HFFc6 (cell line): ENCODE measurements at places on chromosomes 7 and 10.
A peak's percentile ranks its signal among the peaks of the same experiment; 100 is the strongest.

DNA sequence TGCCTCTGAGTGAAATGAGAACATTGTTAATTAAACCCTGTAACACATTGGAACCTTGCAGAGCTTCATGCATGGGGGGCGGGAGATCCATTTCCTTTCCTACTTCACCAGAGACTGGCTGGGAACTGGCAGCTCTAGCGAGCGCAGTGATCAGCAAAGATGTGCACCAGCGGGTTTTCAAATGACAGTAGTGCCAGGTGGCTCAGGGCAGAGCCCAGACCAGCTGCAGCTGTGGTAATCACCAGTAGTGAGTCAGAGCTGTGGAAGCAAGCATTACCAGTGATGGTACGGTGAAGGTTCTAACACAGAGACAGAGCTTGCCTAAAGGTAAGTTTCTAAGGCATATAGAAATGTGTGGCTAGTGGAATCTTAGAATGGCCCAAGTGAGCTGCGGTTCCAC, 1009.7 kb upstream of the CELF2 start:
- DNase-seq, result no peak
- 0 out of 2 replicates have a peak, but pooled peaks cover 8% of the 10 kb centered on the region for H3K36me3 ChIP-seq
- no peak overlapping the region for H3K4me3 ChIP-seq
- H3K4me1 ChIP-seq, result no peaks in the 10 kb centered on the region

- H3K4me1 ChIP-seq, result peaks cover 60% of the 10 kb centered on the region
- peak overlapping the region; percentile 67 for H3K27ac ChIP-seq
- no peak for DNase-seq
- peaks cover 20% of the 10 kb centered on the region for H3K36me3 ChIP-seq
- H3K27me3 ChIP-seq, result peaks cover 3% of the 10 kb centered on the region
Measured at GRCh38 chr7:48096273-48096672, 7.2 kb downstream of the UPP1 start.

DNA sequence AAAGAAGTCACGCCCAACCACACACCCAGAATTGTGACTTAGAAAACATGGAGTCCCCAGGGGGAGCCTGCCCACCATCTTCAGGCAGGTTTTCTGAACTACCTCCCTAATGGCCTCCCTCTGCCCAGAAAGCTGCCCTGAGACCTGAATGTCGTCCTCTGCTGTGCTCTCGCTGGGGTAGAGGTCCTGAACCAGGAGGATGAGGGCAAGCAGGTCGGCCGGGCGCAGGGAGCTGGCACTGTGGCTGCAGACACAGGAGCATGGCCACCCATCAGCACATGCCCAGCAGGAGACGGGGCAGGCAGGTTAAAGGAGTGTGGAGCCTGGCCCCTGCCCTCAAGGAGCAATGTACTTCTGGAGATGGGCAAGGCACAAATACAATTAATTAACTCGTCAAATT, 15.4 kb upstream of the PYROXD2 start:
- DNase-seq, result no peak
- peaks cover 10% of the 10 kb centered on the region for H3K4me1 ChIP-seq
- no peak overlapping the region for H3K4me3 ChIP-seq

GRCh38 chr10:47065903-47066302, 154.7 kb downstream of the PTPN20 start:
- peaks cover 39% of the 10 kb centered on the region for H3K27me3 ChIP-seq
- H3K36me3 ChIP-seq, result no peaks in the 10 kb centered on the region
- peaks cover 11% of the 10 kb centered on the region for H3K4me1 ChIP-seq
- DNase-seq, result no peak
- no peak overlapping the region for H3K27ac ChIP-seq

GRCh38 chr10:28849309-28849708, 172.0 kb downstream of the BAMBI start:
- no peaks in the 10 kb centered on the region for H3K4me1 ChIP-seq
- H3K27me3 ChIP-seq, result peaks cover 33% of the 10 kb centered on the region
- H3K36me3 ChIP-seq, result no peaks in the 10 kb centered on the region; the same call in 1 of the 2 replicates
- H3K4me3 ChIP-seq, result no peak overlapping the region
- H3K27ac ChIP-seq, result no peak overlapping the region

GRCh38 chr10:110419265-110419664, 78.4 kb upstream of the DUSP5 start:
- H3K36me3 ChIP-seq, result no peaks in the 10 kb centered on the region
- H3K27ac ChIP-seq, result peak overlapping the region; percentile 90
- H3K4me1 ChIP-seq, result peaks cover 65% of the 10 kb centered on the region
- no peaks in the 10 kb centered on the region; the same call in 1 of the 2 replicates for H3K27me3 ChIP-seq
- H3K4me3 ChIP-seq, result no peak overlapping the region

- no peak for DNase-seq
- H3K36me3 ChIP-seq, result peaks cover 5% of the 10 kb centered on the region
- no peaks in the 10 kb centered on the region; the same call in none of the 2 replicates for H3K27me3 ChIP-seq
- no peak overlapping the region for H3K27ac ChIP-seq
- no peak overlapping the region for H3K4me3 ChIP-seq
- H3K4me1 ChIP-seq, result no peaks in the 10 kb centered on the region
Measured at GRCh38 chr7:3866277-3866676, 565.2 kb downstream of the SDK1 start.

DNA sequence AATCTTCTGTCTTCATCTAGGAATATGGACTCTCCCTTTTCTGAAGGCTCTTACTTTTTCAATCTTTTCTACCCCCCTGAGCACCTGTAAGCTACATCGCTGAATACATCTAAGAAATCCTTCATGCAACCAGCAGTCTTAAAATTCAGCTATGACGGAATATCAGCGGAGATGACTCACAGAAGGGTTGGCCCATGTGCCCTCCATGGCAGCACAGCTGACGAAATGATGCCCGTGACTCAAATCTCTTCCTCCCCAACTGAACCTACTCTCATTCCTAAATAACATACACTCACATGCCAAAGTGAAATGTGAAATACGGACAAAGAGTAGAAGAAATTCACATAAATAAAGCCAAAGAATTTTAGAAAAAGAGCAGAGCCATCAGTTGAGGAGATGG, 30.3 kb upstream of the NCAPG2 start:
- no peak overlapping the region for H3K27ac ChIP-seq
- no peak overlapping the region for H3K4me3 ChIP-seq
- peaks cover 2% of the 10 kb centered on the region for H3K27me3 ChIP-seq
- H3K36me3 ChIP-seq, result peaks cover 43% of the 10 kb centered on the region

DNA sequence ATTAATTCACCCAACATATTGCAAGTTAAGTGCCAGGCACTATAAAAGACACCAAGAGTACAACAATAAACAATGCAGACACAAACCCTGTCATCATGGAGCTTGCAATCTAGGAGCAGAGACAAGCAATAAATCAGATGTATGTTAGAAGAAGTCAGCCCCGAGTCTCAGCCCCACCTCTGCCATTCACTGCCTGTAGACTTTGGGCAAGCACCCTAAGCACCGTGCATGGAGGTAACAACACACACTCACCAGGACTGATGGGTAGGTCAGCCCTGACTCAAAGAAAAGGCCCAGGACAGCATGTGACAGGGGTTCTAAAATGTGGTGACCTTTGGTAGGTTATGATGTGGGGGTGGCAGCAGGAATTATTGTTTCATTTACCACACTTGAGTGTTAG, 49.3 kb upstream of the PLEKHA1 start:
- DNase-seq, result no peak
- no peaks in the 10 kb centered on the region for H3K4me1 ChIP-seq
- peaks cover 7% of the 10 kb centered on the region for H3K27me3 ChIP-seq
- no peaks in the 10 kb centered on the region for H3K36me3 ChIP-seq
- no peak overlapping the region for H3K4me3 ChIP-seq

- H3K4me3 ChIP-seq, result peak overlapping the region; percentile 47
- peaks cover 12% of the 10 kb centered on the region for H3K4me1 ChIP-seq
- DNase-seq, result no peak
- peaks cover 25% of the 10 kb centered on the region for H3K27me3 ChIP-seq
- H3K27ac ChIP-seq, result no peak overlapping the region
Measured at GRCh38 chr10:29702273-29703164, 67.7 kb upstream of the SVIL start.

DNA sequence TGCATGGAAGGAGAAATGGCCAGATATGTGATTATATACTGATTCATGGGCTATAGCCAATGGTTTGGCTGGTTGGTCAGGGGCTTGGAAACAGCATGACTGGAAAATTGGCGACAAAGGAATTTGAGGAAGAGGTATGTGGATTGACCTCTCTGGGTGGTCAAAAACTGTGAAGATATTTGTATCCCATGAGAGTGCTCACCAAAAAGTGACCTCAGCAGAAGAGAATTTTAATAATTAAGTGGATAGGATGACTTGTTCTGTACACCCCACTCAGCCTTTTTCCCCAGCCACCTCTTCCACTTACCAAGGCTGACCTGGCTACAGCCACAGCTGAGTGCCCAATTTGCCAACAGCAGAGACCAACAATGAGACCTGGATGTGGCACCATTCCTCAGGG, 146.7 kb downstream of the GPR37 start:
- H3K4me1 ChIP-seq, result no peaks in the 10 kb centered on the region
- no peak for DNase-seq
- no peaks in the 10 kb centered on the region for H3K36me3 ChIP-seq
- no peaks in the 10 kb centered on the region; the same call in 1 of the 2 replicates for H3K27me3 ChIP-seq
- H3K4me3 ChIP-seq, result no peak overlapping the region
- no peak overlapping the region for H3K27ac ChIP-seq

- H3K36me3 ChIP-seq, result peaks cover 16% of the 10 kb centered on the region
- H3K27me3 ChIP-seq, result peaks cover 2% of the 10 kb centered on the region; the same call in 1 of the 2 replicates
- DNase-seq, result no peak
- peaks cover 58% of the 10 kb centered on the region for H3K4me1 ChIP-seq
- no peak overlapping the region for H3K4me3 ChIP-seq
- H3K27ac ChIP-seq, result peak overlapping the region; percentile 43; the same call in 1 of the 2 replicates
Measured at GRCh38 chr10:17476073-17476472, 21.7 kb upstream of the ST8SIA6 start.

DNA sequence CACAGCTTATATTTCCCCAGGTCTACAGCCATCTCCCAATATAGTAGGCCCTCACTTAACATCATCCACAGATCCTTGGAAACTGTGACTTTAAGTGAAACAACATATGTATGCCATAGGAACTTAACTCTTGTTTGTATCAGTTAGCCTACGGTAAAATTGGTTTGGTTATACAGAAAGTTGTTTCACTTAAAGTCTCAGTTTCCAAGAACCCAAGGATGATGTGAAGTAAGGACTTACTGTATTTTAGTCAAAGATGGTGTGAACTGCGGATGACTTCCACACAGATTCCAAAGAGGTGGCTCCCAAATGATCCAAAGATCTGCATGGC, 56.4 kb upstream of the MRLN start:
- no peak overlapping the region for H3K27ac ChIP-seq
- peaks cover 10% of the 10 kb centered on the region for H3K4me1 ChIP-seq
- DNase-seq, result no peak
- no peaks in the 10 kb centered on the region for H3K27me3 ChIP-seq

DNA sequence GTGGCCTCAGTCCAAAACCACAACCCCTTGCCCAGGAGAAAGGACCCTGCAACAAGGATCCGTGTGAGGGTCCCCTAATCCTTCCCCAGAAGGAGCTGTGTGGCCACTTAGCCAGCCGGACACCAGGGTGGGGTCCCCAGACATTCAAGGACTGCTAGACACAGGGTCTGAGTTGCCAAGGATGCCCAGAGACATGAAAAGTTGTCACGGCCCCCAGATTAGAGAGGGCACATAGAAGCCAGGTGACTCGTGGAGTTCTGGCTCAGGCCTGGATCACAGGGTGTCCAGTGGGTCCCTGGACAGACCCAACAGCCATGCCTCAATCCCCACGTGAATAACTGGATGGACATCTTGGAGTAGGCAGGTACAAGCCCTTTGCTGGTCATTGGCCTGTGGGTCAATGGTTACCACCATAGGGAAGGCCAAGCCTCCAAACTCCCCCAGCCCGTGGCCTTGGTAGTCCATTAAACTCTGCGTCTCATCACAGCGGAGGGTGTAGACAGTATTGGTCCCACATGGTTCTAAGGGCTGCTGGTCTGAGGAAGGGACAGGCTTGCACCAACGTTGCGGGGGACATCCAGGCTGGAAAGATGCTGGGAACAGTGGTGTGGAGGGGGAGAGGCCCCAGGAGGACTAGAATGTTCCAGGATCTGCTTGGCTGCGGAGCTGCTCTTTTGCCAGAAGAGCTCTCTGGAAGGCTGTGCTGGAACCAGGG, 205.9 kb upstream of the PPP2R2D start:
- DNase-seq, result no peak
- H3K36me3 ChIP-seq, result peaks cover 16% of the 10 kb centered on the region
- H3K4me1 ChIP-seq, result no peaks in the 10 kb centered on the region
- H3K4me3 ChIP-seq, result no peak overlapping the region
- H3K27me3 ChIP-seq, result no peaks in the 10 kb centered on the region; the same call in 1 of the 2 replicates
- H3K27ac ChIP-seq, result no peak overlapping the region

DNA sequence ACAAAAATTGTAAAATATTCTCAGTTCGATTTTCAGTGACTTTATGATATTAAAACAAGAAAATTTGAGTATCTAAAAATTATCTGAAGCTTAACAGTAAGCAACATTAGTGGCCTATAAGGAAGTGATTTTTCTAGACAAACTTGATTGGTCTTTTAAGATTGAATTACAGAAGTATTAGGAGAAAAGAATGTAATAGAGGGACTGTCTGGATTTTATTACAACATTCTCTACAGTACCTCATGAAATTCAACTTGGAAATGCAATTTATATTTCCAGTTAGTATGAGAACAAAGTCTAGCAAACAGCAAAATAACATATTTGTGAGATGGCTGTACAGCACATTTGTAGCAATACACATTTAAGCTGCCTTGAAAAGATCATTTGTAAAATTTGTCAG, 18.8 kb downstream of the REEP3 start:
- H3K27me3 ChIP-seq, result no peaks in the 10 kb centered on the region; the same call in 1 of the 2 replicates
- H3K4me3 ChIP-seq, result no peak overlapping the region
- DNase-seq, result no peak

- no peak overlapping the region for H3K27ac ChIP-seq
- H3K36me3 ChIP-seq, result no peaks in the 10 kb centered on the region; the same call in 1 of the 2 replicates
- H3K4me1 ChIP-seq, result no peaks in the 10 kb centered on the region
- no peak overlapping the region for H3K4me3 ChIP-seq
- DNase-seq, result no peak
- H3K27me3 ChIP-seq, result no peaks in the 10 kb centered on the region
Measured at GRCh38 chr7:12094365-12094921, 116.7 kb upstream of the TMEM106B start.

- H3K27me3 ChIP-seq, result no peaks in the 10 kb centered on the region
- H3K27ac ChIP-seq, result peak overlapping the region; percentile 84
- H3K4me3 ChIP-seq, result no peak overlapping the region
- no peaks in the 10 kb centered on the region for H3K36me3 ChIP-seq
- peak; percentile 96 for DNase-seq
- peaks cover 20% of the 10 kb centered on the region for H3K4me1 ChIP-seq
Measured at GRCh38 chr7:18866359-18867036, 250.9 kb downstream of the TWIST1 start.

GRCh38 chr7:151128716-151129115, 38.8 kb downstream of the GBX1 start:
- peaks cover 4% of the 10 kb centered on the region; the same call in 1 of the 2 replicates for H3K27me3 ChIP-seq
- H3K4me1 ChIP-seq, result peaks cover 5% of the 10 kb centered on the region; the same call in 1 of the 2 replicates
- no peak overlapping the region for H3K4me3 ChIP-seq
- H3K27ac ChIP-seq, result no peak overlapping the region
